PC-9 (cell line): ENCODE measurements at places on chromosomes 11 and 22. TPM values are rescaled to one million over a fixed set of nuclear protein-coding genes. Genes with fewer than 3 reads are reported as not detected.

DNA sequence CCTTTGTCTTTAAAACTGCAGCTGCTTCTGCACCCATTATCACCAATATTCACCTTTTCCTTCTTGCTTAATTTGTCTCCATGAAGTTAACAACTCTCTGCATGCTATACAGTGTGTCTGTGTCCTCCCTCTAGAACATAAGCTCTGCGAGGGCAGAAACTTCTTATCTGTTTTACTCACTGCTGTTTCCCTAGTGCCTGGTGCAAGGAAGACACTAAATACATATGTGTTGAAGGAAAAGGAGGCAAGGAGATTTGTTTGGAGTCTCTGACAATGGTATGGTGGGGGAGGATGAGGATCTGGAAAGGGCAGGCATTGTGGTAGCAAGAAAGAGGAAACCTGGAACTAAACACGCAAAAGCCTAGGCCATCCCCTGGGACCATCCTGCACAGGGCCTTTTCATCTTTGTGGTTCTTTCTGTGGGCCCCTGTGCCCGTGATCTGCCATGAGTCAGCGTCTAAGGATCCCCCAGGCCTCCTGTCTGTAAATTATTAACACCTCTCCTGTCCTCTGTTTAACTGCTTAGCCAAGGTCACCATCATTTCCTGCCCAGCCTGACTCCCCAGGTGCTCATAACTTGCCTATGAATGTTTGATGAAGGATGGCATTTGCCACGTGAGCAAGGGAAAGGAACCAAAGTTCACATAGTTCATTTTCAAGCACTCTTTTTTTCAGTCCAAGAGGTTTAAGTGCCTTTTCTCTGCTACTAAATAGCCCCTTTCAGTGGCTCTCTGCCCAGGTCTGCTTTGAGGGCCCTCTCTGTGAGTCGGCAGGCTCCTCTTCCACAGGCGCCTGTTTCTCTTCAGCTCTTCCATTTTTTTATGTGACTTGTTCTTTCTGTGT, 131.1 kb downstream of the RASSF10 start:
- no peaks in the 10 kb centered on the region for H3K36me3 ChIP-seq
- no peak overlapping the region for H3K27ac ChIP-seq
- H3K27me3 ChIP-seq: no peaks in the 10 kb centered on the region

DNA sequence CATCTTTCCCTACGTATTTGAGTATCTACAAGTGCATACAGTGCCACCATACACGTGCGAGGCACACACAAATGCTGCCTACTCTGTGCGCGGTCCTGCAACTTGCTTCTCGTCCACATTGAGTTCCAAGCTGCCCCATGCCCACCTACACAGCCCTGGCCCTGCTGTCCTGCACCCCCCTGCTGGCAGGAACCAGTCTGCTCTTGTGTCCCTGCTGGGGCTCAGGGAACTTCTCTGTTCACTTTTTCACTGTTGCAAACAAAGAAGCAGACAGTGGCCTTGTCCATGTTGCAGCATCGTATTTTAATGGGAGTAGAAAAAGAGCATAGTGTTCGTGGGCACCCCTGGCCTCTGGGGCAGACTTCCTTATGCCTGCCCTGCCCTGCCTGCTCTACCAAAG, 14.0 kb downstream of the CPT1A start:
- no peak overlapping the region for H3K4me3 ChIP-seq
- no peaks in the 10 kb centered on the region for H3K36me3 ChIP-seq
- no peak overlapping the region for H3K27ac ChIP-seq
- H3K27me3 ChIP-seq: no peaks in the 10 kb centered on the region

DNA sequence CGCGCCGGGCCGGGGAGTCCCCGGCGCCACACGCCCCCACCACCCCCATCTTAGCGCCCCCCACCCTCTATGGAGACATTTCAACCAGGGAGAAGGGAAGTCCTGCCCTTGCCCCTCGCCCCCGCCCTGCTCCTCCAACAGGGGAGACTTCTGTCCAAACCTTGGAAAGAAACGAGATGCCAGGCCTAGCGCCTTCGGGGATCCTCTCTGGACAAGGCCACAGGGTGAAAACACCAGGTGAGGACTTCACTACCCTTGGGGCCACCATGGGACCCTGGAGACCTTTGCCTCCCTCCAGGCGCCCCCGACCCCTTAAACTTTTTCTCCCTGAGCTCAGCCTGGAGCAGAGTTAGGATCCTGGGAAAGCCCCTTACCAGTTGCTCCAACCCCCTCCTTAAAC, 11.6 kb upstream of the NPAS4 start:
- no peaks in the 10 kb centered on the region for H3K36me3 ChIP-seq
- H3K27me3 ChIP-seq: peaks cover 88% of the 10 kb centered on the region
- no peaks in the 10 kb centered on the region for H3K4me1 ChIP-seq
- no peak overlapping the region for H3K27ac ChIP-seq
- no peak overlapping the region for H3K4me3 ChIP-seq
- no peak for DNase-seq

DNA sequence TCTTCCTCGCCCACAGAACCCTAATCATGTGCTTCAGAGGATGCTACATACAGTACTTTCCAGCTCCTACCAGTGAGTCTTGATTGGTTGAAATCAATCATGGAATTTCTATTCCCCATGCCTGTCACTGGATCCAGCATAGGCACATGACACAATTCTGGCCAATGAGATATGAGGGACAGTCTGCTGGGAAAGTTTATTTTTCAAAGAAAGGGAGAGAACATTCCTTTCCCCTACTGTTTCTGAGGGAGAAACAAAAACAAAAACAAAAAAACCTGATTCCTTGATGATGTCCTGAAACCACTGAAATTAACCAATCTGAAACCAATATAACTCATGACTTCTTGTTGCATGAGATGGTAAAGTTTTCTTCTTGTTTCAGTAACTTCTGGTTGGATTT, 3.3 kb upstream of the RCN1 start:
- peak overlapping the region; percentile 43; the same call in 1 of the 2 replicates for H3K4me3 ChIP-seq
- no peaks in the 10 kb centered on the region for H3K27me3 ChIP-seq
- peaks cover 38% of the 10 kb centered on the region for H3K4me1 ChIP-seq
- peak overlapping the region; percentile 74 for H3K27ac ChIP-seq

DNA sequence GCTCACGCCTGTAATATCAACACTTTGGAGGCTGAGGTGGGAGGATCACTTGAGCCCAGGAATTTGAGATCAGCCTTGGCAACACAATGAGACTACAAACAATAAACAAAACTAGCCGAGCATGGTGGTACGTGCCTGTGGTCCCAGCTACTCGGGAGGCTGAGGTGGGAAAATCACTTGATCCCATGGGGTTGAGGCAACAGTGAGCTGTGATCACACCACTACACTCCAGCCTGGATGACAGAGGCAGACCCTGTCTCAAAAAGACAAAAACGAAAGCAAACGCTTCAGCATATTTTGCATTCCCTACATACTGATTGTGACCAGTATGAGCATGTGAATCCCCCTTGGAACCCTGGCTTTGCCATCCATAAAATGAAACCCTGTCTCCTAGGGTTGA, 33.9 kb upstream of the MN1 start:
- H3K36me3 ChIP-seq: no peaks in the 10 kb centered on the region
- H3K27ac ChIP-seq: no peak overlapping the region
- H3K27me3 ChIP-seq: no peaks in the 10 kb centered on the region

DNA sequence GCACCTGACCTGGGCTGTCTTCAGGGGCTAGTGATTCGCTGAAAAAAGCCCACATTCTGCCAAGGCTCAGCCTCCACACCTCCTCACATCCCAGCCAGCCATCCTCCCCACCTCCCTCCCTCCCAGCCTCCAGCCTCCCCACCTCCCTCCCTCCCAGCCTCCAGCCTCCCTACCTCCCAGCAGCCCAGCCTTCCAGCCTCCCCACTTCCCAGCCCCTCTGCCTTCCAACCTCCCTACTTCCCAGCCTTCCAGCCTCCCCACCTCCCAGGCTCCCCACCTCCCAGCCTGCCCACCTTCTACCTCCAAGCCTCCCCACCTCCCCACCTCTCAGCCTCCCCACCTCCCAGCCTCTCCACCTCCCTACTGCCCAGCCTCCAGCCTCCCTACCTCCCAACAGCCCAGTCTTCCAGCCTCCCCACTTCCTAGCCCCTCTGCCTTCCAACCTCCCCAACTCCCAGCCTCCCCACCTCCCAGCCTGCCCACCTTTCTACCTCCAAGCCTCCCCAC, 33.7 kb upstream of the TH start:
- no peaks in the 10 kb centered on the region for H3K27me3 ChIP-seq
- H3K4me3 ChIP-seq: no peak overlapping the region
- H3K36me3 ChIP-seq: no peaks in the 10 kb centered on the region
- peaks cover 23% of the 10 kb centered on the region for H3K4me1 ChIP-seq
- no peak for DNase-seq

GRCh38 chr11:69450064-69450856, 31.2 kb upstream of the LINC01488 start:
- no peaks in the 10 kb centered on the region for H3K36me3 ChIP-seq
- peaks cover 28% of the 10 kb centered on the region for H3K4me1 ChIP-seq
- H3K4me3 ChIP-seq: no peak overlapping the region; the same call in 1 of the 2 replicates
- H3K27ac ChIP-seq: no peak overlapping the region
- no peaks in the 10 kb centered on the region for H3K27me3 ChIP-seq
- no peak for DNase-seq

DNA sequence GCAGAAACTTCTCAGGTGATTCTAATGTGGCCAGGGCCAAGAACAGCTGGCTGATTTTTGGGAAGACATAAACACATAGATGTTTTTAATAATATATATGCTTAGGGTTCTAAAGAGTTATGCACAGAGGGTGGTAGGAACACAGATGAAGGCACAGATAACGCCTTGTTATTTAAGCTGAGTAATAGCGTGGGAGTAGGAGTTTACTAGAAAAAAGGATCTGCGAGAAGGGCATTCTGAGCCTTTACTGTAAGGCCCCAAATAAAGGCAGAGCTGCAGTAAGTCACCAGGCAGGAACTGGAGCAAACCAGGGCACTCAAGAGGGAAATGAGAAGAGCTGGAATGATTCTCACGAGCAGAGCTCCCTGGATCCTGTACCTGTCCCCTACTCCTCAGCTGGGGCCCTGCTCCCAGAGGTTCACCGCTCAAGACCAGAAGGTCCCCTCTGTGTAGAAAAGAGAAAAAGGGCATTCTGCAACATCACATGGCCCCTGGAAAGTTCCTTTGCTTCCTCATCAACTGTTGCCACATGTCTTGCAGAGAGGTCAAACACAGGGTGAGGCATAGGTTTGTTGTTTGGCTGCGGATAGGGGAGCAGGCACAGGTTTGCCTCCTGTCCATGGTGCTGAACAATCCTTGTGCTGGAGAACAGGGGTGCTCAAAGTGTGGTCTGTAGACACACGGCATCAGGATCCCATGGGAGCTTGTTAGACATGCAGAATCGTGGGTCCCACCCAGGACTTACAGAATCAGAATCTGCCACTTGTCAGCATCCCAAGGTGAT, 125.7 kb downstream of the TENM4 start:
- peaks cover 45% of the 10 kb centered on the region for H3K27me3 ChIP-seq
- DNase-seq: no peak
- H3K4me1 ChIP-seq: no peaks in the 10 kb centered on the region
- H3K4me3 ChIP-seq: no peak overlapping the region

GRCh38 chr22:33984211-33984610, 63.9 kb upstream of the LARGE1 start:
- DNase-seq: no peak
- no peaks in the 10 kb centered on the region for H3K36me3 ChIP-seq
- no peak overlapping the region for H3K27ac ChIP-seq
- peaks cover 16% of the 10 kb centered on the region; the same call in 1 of the 2 replicates for H3K27me3 ChIP-seq
- no peak overlapping the region for H3K4me3 ChIP-seq

- no peak overlapping the region for H3K4me3 ChIP-seq
- H3K36me3 ChIP-seq: no peaks in the 10 kb centered on the region
- H3K4me1 ChIP-seq: no peaks in the 10 kb centered on the region
- DNase-seq: no peak
- H3K27ac ChIP-seq: no peak overlapping the region
These were observed 275.3 kb downstream of the C11orf87 start for GRCh38 chr11:109697140-109697843.

GRCh38 chr22:46465345-46465720, 72.1 kb downstream of the CELSR1 start:
- H3K27ac ChIP-seq: no peak overlapping the region
- H3K27me3 ChIP-seq: no peaks in the 10 kb centered on the region
- no peaks in the 10 kb centered on the region; the same call in 1 of the 2 replicates for H3K4me1 ChIP-seq
- DNase-seq: no peak
- H3K4me3 ChIP-seq: no peak overlapping the region
- no peaks in the 10 kb centered on the region for H3K36me3 ChIP-seq

GRCh38 chr11:33256031-33256812, 959 bp upstream of the HIPK3 start:
- H3K27ac ChIP-seq: peak overlapping the region; percentile 59
- peak overlapping the region; percentile 64 for H3K4me3 ChIP-seq
- H3K27me3 ChIP-seq: no peaks in the 10 kb centered on the region
- peaks cover 26% of the 10 kb centered on the region for H3K4me1 ChIP-seq
- H3K36me3 ChIP-seq: no peaks in the 10 kb centered on the region

DNA sequence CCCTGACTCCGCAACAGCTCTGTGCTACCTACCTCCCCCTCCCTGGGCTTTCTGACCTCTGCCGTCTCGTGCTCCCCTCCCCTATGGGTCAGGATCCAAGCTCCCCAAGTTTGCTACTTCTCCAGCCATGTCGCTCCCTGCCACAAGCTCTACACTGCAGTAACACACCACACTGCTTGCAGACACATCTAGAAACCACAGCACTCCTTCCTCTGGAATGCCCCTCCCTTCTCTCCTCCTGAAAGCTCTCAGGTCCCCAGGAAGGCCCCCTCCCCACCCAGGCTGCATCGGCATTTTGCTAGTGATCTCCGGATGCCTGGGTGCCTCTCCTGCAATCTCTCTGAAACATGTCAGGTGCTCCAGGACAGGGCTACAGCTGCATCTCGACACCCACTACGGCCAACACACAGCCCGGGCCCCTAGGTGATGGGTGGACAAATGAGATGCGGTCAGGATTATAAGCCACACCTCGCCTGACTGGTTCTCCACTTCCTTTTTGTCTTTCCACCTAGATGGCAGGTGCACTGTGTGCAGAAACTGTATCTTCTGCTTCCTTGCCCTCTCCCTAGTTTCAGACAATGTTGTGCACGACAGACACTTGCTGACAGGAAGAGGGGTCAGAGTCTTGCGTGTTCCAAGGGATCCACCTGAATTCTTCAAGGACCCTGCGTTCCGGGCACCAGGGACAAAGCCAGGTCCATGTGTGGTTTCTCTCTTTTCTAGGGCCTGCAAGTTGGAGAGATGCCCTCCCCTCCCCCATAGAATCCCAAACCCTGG, 22.9 kb downstream of the RPUSD4 start:
- no peak overlapping the region for H3K27ac ChIP-seq
- H3K4me1 ChIP-seq: no peaks in the 10 kb centered on the region
- no peaks in the 10 kb centered on the region for H3K27me3 ChIP-seq
- H3K36me3 ChIP-seq: no peaks in the 10 kb centered on the region
- H3K4me3 ChIP-seq: no peak overlapping the region

DNA sequence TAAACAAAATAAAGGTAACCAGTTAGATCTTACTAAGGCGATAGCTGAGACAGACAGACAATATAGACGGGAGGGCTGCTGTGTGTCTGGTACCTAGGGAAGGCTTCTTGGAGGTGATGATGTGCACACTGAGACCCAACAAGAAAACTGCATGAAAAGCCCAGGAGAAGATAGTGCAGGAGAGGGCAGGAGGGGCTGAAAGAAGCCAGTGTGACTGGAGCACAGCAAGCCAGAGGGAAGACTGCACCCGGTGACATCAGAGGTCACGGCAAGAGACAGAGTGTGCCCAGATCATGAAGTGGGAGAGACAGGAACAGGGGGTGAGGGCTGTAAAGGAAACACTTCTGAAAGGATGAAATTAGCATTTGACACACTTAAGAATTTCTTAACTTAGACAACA, 266.3 kb downstream of the BRD1 start:
- no peak overlapping the region for H3K27ac ChIP-seq
- H3K4me1 ChIP-seq: no peaks in the 10 kb centered on the region
- H3K27me3 ChIP-seq: peaks cover 93% of the 10 kb centered on the region
- no peak overlapping the region for H3K4me3 ChIP-seq
- H3K36me3 ChIP-seq: no peaks in the 10 kb centered on the region

Gene SEPTIN5
- total RNA-seq: 2.0 and 8.1 TPM in 2 replicates

Gene HYLS1
- total RNA-seq: 12.2 and 16.7 TPM in 2 replicates

Gene MMP12
- total RNA-seq: not detected in 2 replicates

Gene PITPNM1
- 84.0 and 116 TPM in 2 replicates for total RNA-seq

Gene ZNF214
- 0.55 and 1.4 TPM in 2 replicates for total RNA-seq

Gene SERPIND1
- not detected in 2 replicates for total RNA-seq
